ENCODE measurements at places on chromosomes 6 and 20.
A peak's percentile ranks its signal among the peaks of the same experiment; 100 is the strongest.

- no peak for DNase-seq
Measured at GRCh38 chr20:18138639-18139583, 1.2 kb downstream of the KAT14 start.

DNA sequence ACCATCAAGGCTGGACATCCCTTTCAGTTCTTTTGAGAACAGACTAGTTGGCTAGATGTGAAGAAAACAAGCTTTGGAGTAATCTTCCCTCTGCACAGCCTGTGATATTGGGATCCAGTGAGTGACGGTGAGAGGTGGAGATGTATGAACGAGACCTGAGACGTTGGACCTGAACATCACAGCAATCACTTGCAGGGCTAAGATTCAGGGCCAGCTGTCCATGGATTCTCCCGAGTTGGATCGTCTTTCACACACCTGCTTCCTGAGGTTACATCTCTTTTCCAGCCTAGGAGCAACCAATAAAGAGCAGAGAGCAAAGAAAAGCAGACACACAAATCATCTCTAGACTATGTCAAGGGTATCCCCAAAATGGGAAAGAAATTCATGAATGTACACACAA lies 30.0 kb upstream of the TMEM14A start:
- DNase-seq = no peak

DNA sequence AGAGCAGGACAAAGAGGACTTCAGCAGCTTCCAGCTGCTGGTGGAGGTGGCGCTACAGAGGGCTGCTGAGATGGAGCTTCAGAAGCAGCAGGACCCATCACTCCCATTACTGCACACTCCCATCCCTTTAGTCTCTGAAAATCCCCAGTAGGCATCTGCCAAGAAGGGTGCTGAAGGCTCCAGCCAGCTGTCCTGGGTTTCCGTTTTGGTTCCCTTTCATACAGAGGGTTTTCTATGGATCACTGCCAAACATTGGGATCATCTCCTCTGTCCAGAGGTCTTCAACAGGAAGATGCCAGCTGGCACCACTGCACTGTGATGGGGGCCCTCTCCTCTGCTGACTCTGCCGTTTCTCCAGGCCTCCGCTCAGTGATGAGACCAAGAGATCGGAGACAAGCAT lies 14.3 kb upstream of the RAB5IF start:
- no peak for DNase-seq

GRCh38 chr20:23550227-23550626 lies 18.1 kb downstream of the CST9L start:
- no peak for DNase-seq

DNA sequence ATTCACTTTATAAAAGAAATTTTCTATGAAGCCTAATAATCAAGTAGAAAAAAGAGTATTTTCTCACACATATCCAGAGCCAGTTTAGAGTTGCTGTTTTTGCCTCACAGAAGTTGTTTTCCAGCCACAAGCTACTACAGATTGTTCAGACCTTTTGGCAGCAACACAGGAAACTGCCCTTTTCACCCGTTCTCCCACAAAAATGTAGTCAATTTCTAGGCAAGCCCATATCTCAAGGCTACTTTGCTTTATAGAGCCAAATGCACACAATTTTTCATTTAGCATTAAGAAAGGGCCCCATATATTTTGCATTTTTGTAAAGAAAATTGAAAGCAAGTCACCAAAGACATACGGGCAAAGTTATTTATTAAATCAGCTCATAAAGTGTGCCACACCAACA lies 49.5 kb downstream of the EPB41L2 start:
- no peak for DNase-seq

DNA sequence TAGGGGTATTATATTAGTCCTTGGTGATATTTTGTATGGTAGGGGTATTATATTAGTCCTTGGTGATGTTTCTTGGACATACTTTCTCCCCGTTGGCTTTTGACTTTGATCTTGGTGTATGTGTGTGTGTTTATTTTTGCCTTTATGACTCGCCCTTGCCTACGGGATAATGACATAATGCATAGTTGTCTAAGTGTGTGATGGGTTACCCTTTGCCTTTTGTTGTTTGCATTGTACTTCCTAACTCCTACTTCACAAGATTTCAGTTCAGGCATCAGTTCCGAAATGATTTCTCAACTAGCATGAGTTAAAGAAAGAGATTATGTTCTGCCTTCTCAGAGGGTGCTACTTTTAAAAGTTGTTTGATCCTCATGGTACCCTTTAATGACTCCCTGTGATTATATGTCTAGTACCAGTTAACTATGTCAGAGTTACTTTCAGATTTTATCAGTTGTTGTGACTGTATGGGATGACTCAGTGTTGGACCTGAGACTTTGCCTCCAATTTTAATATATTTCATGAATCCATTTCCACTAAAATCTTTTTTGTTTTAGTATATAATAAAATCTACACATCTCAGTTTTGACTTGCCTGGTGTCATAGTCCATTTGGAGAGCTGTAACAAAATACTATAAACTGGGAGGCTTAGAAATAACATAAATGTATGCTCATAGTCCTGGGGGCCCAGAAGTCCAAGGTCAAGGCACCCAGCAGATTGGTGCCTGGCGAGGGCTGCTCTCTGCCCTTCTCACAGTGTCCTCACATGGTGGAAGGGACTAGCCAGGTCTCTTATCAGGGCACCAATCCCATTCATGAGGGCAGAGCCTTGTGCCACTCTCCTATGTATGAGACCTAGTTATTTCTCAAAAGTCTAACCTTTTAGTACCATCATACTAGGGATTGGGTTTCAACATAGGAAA lies 34.1 kb downstream of the CDYL start:
- no peak for DNase-seq

GRCh38 chr20:35006531-35006971 lies 50.9 kb downstream of the MYH7B start:
- no peak for DNase-seq

DNA sequence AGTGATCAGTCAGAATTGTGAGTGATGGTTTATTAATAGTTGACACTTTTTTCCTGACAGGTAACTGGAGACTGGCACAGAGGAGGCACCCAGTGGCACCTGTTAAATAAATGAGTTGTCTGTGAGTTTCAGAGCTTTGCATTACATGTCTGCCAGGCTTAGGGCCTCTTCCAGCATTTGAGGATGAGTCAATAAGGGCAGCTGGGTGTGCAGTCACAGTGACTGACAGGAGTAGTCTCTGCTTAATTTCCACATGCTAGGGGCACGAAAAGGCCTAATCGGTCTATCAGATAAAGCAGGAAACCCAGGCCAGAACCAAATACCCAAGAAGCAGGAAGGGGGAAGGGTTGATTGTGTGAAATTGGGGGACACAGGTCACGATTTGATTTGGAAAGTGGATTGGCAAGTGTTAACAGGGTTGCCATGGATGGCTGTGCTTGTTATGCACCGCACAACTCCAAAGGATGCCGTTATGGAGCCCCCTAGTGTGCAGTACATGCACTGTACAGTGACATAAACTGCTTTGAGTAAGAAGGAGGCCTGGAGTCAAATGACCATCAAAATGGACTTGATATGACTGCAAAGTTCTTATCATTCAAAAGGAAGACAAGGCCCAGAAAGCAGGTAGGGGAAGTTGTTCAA lies 111.9 kb upstream of the GGTLC1 start:
- DNase-seq = peak; percentile 38

GRCh38 chr6:106305740-106306139 lies 19.8 kb downstream of the ATG5 start:
- DNase-seq = no peak

- no peak for DNase-seq
Measured at GRCh38 chr20:4942331-4942730, 59.0 kb downstream of the SLC23A2 start.

DNA sequence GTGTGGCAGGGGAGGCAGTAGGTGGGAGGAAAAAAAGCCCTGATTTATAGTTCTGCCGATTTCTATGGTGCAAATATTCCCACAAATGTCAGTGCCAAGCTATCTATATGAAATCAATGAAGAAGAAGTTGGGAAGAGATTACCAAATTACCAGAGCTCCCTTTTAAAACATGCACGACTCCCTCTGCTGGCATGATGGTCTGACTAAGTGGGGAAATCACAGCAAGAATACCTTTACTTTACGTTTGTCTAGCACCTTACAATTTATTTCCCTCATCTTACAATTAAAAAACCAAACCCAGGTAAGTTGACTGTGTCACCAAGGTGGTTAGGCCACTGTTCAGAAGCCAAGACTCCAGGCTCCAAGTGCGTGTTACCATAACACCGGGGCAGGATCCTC lies 55.6 kb downstream of the AGPAT4 start:
- DNase-seq = no peak

GRCh38 chr6:108715832-108716231 lies 132.4 kb upstream of the ARMC2 start:
- no peak for DNase-seq

DNA sequence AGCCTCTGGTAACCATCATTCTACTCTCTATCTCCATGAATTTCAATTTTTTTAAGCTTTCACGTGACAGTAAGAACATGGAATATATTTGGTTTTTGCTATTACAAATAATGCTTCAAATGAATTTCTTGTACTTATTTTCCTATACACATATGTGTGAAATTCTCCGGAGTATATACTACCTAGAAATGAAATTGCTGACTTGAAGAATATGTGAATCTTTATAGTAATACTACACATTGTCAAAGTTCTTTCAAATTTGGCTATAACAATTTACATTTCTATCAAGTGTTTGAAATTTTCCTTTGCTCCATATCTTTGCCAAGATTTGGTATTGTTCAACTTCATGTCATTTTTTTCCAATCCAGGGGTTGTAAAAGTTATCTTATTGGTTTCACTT lies 11.6 kb upstream of the VGLL2 start:
- DNase-seq = no peak

DNA sequence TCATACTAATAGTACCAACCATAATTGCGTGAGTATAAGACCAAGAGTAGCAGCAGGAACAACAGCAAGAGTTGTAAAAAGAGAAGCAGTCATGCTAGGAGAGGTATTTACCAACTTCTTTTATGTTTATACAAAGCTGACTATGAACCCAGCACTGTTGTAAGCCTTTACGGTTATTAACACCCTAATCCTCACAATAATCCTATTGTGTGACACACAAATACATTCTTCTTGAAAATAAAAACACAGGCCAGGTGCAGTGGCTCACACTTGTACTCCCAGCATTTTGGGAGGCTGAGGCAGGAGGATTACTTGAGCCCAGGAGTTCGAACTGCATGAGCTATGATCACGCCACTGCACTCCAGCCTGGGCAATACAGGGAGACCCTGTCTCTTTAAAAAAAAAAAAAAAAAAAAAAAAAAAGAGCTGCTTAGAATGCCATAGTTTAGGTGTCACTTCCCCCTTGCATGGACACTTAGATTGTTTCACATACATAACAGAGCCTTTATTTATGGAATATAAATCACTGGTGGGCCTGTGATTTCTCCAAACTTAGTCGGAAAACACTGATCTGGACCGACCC lies 20.2 kb downstream of the HCK start:
- DNase-seq = no peak

DNA sequence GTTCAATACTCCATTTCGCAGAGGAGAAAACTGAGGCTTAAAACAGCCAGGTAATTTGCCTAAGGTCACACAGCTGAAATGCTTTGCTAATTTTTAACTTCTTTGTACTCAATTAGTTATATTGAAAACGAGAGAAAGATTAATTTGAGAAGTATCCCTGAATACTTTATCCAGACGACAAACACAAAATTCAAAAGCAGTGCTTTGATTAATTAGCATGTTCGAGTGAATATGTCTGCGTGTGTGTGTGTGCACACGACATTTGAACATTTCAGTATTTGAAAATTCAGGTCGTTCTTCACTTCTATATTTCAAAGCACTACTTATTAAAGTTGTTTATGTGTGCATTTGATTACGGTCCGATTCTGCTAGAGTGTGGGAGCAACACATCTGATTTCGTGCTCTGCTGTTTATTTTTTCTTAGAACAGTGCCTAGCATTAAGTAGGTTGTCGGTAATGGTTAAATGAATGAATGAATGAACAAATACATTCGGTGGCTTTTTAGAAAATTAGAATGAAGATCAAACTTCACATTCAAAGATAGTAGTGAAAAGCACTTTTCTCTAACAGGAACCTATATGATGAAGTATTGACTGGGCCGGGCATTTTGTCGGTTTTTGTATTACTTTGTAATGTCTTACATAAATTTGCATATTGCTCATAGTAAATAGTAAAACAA lies 36.9 kb upstream of the SYNCRIP start:
- no peak for DNase-seq

- no peak for DNase-seq
Measured at GRCh38 chr20:46963196-46963529, 68.5 kb downstream of the EYA2 start.

GRCh38 chr6:84688141-84688873 lies 76.1 kb downstream of the TBX18 start:
- no peak for DNase-seq

- no peak for DNase-seq
Measured at GRCh38 chr20:35421322-35421721, 9.5 kb upstream of the UQCC1 start.

GRCh38 chr6:145562771-145563615 lies 172.3 kb downstream of the EPM2A start:
- no peak for DNase-seq

GRCh38 chr6:155147958-155148663 lies 115.7 kb upstream of the CLDN20 start:
- no peak for DNase-seq

DNA sequence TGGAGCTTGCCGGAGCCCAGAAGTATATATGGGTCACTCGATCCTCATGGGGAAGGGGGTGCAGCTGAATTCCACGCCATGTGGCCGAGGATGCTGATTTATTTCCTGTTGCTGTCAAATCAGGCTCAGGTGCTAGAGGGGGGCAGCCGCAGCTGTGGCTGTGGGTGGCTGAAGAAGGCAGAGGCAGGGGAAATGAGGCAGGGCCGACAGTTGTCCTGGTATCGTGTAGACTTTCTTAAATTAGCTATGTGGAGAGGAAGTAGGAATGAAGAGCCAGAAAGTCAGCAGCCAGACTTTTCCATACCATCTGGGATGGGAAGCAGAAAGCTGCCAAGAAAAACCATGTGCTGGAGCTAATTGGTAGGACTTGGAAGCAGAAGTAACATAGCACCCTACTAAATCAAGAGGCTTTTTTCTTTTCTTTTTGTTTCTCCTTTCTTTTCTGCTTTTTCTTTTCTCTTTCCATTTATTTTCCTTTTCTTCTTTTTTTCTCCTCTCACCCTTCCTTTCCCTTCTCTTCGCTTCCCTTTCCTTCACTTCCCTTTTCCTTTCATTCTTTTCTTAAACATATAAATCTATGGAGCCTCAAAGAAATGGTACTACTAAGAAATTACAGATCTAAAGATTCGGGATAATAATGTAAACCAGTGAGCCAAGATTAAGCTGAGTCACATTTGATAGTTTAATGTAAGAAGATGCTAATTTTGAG lies 90.6 kb upstream of the CD83 start:
- no peak for DNase-seq

DNA sequence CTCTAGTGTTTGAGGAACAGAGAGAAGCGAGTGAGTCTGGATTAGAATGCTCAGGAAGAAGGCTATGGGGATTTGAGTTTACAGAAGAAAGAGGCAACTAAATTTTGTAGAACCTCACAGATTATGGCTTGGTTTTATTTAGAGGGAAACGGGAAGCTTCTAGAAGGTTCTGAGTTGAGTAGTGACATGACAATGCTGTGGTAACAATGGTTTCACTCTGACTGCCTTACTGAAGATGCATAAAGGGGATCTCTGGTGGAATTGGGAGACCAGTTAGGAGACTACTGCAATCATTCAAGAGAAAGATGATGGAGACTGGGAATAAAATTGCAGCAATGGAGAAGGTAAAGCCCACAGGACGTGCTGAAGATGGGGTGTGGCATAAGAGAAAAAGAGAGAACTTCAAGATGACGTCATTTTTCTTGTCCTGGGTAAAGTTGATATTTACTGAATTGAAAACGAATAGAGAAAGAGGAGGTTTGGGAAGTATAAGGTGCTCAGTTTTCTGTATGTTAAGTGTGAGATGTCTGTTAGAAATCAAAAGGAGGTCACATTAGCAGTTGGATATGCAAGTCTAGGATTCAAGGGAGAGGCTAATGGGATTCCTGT lies 710.1 kb upstream of the NRSN1 start:
- DNase-seq = no peak

Measured in stimulated activated CD8-positive, alpha-beta memory T cell treated with anti-CD3 and anti-CD28 coated beads, Interleukin-7, amount 100 ng/mL, for 1 hour (primary cell).